ENCODE measurements at places on chromosomes 1 and 21.
A peak's percentile ranks its signal among the peaks of the same experiment; 100 is the strongest.

- no peak for DNase-seq
Observed at GRCh38 chr1:43061757-43062156, 103.1 kb upstream of the SLC2A1 start.

DNA sequence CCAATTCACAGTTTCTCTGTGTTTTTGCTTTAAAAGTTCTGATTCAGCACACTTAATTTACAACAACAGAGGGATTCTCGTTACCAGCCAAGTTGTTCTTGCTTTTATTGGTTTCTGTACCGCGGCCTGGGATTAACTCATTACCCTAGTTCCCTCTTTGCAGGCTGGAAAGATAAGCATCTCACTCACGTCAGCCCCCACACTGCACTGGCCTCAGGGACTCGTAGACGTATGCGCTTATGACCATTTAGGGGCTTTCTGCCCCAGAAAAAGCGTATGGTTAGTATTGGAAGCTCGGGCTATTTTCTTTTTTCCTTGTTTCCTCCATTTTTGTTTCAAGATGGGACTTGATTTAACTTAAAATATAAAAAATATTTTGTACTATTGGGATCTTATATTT, 76.0 kb downstream of the POFUT2 start:
- DNase-seq: no peak

- DNase-seq: no peak
Observed at GRCh38 chr1:93671099-93671621, 10.5 kb downstream of the BCAR3 start.

GRCh38 chr1:65623895-65624294, 168.8 kb upstream of the PDE4B start:
- no peak for DNase-seq

DNA sequence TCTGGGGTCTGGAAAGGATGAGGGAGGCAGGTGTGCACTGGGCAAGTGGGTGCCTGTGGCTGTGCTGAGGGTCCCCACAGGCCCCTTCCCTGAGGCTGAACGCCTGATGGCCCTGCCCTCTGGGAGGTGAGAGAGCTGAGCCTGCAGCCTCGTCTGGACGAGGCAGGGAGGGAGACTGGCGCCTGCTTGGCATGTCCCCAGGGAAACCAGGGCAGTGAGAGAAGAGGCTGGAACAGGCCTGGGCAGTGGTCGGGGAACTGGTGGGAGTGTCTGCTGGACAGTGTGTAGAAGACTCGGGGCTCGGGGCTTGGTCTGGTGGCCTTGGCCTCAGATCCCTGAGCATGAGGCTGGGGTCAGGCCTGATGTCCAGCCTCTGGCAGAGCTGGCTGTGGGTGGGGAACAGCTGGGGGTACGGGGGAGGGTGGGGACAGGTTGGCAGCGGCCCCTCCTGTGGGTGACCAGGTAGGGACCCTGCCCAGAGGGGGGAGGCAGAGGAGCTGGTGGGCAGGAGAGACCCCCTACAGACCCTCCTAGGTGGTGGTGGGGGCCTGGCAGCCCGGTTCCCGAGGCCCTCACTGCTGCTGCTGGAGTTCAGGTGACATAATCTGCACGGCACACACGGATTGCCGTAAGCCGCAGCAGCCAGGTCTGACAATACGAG, 30.8 kb upstream of the PLCH2 start:
- DNase-seq: no peak

DNA sequence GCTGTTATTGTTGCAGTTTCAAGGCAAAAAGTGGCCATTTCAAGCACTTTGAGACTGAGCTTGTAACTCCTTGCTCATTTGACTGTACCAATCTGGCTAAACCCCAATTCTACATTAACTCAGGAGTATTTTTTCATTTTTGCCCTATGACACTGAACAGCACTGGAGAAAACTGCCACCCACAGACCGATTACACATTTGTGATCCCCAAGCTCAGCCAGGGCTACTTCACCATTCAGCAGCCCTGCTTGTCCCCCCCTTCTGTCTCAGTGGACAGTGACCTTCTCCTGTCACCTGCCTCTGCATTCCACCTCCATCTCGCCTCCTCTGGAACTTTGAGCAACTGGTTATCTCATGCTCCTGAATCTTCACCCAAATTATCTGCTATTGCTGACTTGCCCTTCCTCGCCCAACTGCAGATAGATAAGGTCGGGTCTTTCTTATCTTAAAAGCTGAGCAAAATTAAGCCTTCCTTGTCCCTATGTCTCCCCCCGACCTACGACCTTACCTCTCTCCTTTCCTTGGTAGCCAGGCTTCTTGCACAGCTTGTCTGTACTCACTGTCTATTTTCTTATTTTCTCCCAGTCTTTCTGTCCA, 25.3 kb downstream of the SPATA46 start:
- DNase-seq: no peak

DNA sequence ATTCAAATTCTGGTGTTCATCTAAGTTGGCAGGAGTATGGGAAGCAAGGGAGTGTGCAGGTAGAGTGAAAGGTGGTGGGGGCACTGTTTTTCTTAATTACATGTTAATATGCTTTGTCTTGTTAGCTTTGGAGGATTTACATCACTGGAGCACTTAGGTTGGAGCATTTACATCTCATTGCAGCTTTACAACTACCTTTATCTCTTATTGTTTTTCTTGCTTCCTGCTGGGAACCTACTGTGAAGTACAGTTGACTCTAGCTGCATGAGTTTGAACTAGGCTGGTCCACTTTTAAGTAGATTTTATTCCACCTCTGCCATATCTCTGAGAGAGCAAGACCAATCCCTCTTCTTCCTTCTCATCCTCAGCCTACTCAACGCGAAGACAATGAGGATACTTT, 554.8 kb upstream of the B3GALT2 start:
- no peak for DNase-seq

GRCh38 chr1:69524015-69524414, 43.7 kb upstream of the LRRC7 start:
- no peak for DNase-seq

DNA sequence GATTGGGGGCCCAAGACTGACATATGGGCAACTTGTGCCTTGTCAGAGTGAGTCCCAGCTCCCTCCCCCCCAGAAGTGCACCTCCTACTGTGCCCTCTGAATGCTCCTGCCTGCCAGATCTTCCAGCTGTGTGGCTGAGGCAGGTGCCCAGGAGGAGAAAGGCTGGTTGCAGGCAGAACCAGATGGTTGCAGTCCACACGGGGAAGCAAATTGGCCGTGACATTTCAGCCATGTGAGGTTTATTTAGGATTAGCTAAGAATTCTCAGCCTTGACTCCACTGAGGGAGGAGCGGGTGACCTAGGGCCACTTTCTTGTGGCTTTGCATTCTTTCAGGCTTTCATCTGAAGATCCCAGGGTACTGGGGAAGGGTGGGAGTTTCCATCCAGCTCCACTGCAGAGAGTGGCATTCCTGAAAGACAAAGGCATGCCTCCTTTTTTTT, 33.8 kb downstream of the PEX14 start:
- DNase-seq: no peak

DNA sequence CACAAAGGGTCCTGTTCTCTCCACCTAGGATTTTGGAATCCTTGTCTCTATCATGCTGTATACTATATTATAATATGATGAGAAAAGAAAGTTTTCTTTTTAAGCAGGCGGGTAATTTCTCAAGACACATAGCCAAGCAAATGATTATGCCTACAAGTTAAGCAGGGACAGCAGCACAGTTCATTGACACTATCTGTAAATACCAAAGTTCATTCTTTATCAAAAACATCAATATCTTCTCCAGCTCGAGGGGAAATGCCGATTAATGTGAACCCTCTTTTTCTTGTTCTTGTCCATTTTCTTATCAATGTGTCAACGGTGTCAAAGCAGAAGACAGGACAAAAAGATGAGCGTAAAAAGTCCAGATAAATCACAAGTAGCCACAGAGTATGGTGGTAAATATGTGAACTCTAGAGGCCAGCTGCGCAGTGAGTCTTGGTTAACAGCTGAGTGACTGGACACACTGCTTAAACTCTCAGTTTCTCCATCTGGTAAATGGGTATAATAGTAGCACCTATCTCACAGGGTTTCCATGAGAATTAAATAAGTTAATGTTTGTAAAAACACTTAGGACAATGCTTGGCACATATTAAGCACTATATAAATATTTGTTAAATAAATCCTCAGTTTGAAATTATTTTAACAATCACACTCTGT, 30.9 kb downstream of the LPAR3 start:
- no peak for DNase-seq

- no peak for DNase-seq
Observed at GRCh38 chr1:228164561-228165371, 838 bp upstream of the IBA57 start.

DNA sequence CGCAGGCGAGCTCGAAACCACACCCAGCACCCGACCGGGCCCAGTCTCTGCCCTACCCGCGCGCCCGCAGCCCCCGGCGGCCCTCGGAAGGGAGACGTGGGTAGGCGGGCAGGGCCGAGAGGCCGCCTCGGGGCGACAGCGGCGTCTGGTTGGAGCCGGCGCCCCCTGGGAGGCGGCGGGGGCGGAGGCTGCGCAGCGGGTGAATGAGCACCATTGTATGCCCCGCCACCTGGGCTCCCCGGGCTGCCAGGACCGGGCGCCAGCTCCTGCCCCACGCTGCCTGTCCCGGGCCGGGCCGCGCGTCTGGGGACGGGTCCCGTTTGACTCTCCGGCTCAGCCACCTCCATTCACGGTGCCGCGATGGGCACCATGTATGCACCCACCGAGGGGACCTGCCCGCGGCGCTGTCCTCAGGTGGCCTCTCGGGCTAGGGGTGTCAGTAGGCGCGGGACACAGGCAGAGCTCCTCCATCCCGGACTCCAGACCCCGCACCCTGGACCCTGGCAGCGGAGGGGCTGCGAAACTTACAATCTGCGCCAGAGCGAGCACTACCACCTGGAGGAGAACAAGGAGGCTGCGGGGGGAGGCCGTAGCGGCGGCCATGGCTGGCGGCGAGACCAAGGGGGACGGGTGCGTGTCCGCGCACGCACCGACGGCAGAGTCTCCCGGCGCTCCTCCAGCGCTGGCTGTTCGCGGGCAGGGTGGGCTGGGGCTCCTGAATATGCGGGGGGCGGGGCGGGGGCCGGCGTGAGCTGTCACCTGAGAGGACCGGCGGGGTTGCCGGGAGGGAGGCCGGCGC, at the start of gene COL9A2:
Gene COL9A2, minus strand, starts transcription at position 692 of the 799 bp plus-strand sequence. Its CDS starts 89 bp downstream, at position 603.
- peak; percentile 25 for DNase-seq

DNA sequence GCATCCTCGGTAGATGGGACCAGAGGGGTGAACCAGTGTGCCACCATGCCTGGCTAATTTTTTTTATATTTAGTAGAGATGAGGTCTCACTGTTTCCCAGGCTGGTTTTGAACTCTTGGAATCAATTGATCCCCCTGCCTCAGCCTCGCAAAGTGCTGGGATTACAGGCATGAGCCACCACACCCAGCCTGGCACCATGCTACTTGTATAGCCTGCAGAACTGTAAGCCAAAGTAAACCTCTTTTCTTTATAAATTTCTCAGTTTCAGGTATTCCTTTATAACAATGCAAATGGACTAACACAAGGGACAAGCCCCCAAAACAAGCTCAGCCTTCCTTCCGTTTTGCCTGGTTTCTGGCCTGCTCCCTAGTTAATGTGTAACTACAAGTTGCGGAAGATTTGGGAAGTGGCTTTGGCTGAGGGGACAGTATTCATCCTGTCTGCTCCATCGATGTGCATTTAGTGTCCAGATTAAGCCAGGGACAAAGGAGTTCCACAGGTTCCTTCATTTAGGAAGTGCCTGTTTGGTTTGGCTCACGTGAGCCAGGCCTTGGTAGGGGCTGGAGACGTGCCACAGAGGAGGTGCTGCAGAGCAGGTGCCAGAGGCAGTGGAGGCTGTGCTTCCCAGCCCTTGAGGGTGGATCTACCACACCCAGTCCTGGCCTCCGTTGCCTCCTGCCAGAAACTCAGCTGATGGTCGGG, 4.4 kb downstream of the AVPR1B start:
- no peak for DNase-seq

- no peak for DNase-seq
Observed at GRCh38 chr1:7632176-7632575, 138.9 kb upstream of the VAMP3 start.

DNA sequence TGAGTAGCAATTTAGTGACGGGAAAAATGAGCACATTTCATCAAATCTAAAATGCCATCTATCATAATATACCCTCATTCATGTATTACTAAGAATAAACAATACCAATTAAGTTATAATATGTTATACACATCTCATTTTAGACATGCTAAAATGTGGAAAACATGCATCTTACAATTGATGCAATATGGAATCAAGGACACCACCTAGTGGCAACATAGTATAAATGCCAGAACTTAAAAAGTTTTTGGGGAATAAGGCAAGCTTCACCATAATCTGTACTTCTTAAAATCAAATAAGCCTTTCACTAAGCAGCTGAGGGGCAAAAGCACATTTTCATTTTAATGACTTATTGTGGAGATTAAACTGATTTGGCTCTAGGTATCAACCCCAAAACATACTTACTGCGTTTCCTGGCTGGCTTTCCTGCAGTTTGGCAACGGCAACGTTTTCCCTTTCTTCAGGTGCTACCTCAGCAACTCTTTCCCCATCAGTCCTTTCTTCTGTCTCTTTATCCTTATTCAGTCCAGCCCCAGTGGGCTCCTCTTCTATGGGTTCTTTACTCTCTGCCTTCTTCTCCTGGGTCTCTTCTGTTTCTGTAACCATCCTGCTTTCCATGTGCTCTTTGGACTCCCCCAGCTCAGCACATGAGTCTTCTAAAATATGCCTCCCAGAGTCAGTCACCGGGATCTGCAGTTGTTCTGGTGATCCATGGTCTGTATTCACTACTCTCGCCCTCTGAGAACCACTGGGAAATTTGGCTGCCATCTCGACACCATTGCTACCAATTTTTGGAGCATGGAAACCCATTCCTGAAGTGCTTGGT, 11.4 kb downstream of the SDE2 start:
- DNase-seq: no peak

DNA sequence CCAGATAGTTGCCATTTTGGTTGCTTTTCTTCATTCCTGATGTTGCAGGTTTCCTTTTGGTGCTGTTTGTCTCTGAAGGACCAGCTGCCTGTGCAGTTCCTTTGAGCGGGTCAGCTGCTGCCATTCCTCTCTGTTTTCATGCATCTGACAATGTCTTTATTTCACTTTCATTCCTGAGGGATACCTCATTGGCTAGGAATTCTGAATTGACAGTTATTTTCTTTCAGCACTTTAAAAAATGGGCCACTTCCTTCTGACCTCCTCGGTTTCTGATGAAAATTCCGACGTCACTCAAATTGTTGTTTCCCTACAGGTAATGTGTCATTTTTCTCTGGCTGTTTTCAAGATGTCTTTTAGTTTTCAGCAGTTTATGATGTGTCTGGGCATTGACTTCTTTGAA, 24.8 kb downstream of the CCSAP start:
- DNase-seq: no peak

DNA sequence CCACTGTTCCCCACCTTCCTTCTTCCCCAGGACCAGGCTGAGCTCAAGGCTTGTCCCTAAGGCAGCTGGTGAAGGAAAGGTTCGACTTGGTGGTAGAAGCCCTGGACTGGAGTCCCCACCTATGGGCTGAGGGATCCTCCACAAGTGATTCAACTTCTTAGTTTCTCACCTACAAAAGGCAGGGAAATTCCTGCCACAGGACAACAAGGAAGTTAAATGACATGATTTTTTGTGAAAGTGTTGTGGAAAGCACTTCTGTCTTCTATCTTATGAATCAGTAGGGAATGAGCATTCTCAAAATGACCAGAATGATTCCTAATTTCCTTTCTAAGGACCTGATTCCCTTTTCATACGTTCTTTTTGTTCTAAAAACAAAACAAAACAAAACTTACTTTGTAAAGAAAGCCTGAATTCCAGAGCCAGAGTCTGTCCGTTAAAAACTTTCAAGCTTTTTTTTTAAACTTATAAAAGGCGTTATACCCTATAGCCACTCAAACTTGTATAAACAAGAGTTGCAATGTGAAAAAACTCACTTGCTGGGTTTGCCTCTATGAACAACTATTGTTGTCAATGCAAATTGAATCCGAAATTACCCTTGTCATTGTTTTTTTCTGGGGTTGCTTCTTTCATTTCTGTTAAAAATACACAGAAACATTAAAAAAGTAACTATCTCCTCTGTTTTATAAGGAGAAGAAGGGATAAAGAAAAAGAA, 12.2 kb downstream of the KCNJ15 start:
- no peak for DNase-seq

All from stimulated activated CD8-positive, alpha-beta memory T cell treated with anti-CD3 and anti-CD28 coated beads, Interleukin-4, amount 100 ng/mL, for 1 hour (primary cell).